ENCODE measurements at places on chromosomes 1 and 21.

DNA sequence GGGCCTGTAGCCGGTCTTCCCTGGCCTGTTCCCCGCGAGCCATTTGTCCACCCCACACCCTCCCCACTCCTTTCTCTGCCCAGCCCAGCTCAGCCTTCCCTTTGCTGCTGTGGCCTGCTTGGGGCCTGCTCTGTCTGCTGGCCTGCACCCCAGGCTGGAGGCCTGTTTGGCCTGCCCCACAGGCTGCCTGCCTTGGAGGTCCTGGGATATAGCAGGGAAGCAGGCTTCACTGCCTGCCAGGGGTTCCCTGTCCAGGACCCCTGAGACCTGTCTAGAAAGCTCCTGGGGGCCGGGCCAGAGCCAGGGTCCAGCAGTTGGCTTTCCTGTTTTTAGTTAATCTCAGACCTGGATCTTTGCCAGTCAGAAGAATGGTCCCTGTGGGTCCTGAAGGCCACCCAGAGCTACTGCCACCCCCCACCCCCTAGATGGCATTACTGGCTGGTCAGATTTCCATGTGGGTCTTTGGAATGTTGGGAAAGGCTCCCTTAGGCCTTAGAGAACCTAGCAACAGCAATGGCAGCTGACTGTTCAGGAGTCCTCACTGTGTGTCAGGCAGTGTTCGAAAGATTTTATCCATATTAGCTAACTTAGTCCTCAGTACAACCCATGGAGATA is 7.7 kb downstream of the ZNF362 start:
- no peak for DNase-seq

DNA sequence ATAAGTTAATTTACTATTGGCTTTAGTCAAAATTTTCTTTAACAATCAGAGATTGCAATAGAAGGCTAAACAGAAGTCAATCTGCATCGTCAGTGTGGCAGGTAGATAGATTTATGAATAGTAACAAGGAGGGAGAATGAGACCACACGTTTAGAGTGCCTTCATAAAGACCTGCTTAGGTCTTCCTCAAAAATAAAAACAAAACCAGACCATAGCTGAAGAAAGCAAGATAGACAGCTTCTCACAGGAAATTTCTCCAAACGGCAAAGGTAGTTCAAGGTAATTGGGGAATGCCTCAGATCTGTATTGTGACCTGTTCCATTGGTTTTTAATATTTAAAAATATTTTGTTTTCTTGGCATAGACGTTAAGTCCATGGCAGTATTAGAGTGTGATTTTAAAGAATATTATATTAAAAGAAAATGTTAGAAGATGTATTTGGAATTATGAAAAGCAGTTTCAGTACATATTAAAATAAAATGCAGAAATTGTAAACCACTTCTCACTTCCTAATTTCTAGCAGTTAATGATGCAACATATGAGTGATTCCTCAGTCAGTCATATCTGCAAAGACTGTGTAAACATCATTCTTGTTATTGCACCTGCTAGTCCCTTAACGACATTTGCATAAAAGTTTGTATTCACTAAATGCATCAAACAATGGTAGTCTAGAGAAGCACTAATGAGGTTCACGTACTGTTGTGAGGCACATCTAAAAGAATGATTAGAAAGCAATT is 278.0 kb downstream of the HLX start:
- DNase-seq, result no peak

- DNase-seq, result no peak
Measured at GRCh38 chr1:2554621-2555387, 1.4 kb upstream of the TNFRSF14 start.

DNA sequence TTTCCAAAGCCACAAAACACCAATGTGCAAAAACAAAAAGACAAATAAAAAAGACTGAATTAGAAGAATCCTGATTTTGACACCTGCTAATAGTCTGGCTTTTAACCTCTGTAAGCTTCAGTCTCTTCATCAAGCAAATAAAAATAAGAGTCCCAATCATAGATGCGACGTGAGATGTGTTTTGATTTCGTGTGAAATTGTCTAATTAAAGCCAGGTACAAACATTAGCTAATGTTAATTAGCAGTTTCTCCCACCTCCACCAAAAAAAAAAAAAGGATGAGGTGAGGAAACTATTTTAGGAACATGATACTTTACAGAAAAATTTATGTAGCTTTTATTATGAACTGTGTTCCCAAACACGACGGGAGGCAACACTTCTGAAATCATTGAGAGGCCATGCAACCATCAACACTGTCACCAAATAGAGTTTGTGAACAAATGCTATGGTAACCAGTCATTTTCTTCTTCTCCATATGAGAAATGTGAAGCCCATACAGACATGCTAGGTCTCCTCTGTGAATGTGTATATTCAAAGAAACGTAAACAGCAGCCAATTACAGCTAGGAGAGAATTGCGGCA is 6.7 kb upstream of the EVI5 start:
- no peak for DNase-seq
